GM04503 (cell line): ENCODE measurements at places on chromosomes 7 and 10.

DNA sequence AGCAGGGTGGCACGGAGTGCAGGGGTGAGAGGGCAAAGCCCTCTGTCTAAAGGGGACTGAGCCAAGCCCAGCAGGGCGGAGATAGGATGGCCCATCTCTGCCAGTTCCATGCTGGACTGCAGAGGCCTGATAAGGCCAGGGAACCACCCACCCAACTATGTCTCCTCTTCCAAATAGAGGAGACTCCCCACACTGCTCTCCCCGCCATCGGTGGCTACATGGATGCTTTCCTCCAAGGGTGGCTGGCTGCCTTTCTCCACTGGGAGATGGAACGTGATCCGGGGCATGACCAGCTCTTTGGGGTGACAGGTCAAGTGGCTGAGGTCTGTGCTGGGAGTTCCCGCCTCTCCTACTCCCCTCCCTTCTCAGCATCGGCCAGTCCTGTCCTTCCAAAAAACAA lies 58.1 kb upstream of the MXI1 start:
- no peak for DNase-seq

- peak; percentile 23 for DNase-seq
These were observed 134.3 kb downstream of the TAX1BP1 start for GRCh38 chr7:27873981-27874957.

DNA sequence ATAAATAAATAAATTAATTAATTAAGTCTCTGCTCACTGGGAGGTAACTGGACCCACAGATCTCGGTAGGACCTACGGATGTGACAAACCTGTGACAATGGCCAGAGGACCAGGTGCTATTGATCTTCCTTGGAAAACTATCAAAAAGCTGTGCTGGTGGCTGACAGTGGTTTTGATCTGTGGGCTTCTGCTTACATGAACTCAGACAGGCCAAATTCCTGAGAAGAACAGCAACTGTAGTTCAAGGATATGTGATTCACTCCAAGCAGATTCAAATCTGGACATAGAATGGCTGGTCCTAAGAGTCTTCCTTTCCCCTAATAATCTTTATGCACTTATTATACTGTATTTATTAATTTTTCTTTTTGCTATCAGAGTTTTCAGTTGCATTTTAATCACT lies 80.0 kb downstream of the ATXN7L1 start:
- no peak for DNase-seq

DNA sequence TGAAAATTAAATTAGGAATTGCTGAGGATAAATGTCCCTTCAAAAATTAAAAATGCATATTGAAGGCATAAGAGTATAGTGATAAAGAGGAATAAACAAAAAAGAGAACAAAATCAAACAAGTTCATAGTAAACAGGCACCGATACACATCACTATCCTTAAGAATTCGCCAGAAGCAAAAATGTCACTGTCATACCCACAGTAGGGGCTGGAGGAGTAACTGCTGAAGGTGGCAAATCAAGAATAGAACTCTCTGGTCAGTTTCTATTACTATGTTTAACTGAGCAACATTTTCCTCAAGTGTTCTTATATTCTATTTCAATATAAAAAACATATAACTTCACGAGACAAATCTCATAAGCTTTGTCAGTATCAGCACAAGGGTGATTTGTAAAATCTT lies 84.0 kb downstream of the VPS41 start:
- no peak for DNase-seq

- DNase-seq, result peak; percentile 88
These were observed 10.6 kb downstream of the VIM start for GRCh38 chr10:17238445-17239291.

GRCh38 chr7:140726281-140726680 lies 29.8 kb downstream of the NDUFB2 start:
- DNase-seq, result no peak

- peak; percentile 48 for DNase-seq
These were observed 78.7 kb downstream of the BEND7 start for GRCh38 chr10:13450069-13450468.

DNA sequence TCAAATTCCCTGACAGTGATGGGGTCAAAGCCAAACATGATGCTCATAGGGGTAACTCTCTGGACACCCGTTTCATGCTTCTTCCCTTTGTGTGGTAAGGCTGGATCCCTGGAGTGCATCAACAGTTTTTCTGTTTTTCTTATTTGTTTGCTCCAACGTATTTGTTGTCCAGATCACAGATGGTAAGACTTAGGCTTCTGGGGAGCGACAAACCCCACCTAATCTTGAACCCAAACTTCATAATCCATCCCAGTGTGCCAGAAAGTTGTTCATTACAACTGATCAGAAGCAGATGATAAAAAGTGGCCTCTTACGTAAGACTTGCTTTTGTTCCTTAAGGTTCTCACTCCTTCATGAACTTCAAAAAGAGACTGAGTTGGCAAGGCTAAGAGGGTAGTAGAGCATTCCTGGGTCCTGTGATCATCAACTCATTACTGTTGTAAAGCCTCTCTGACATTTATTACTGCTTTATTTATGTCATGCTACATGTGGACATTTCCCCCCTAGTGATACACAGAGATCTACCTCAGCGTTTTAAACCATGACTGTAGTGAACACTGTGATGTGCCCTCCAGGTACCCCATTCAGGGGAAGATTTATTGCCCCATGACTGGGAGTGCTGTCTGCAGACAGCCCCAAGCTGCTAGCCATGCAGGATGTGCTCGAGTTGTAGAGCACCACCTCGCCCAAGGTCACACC lies 125.6 kb downstream of the CCDC71L start:
- peak; percentile 77 for DNase-seq

DNA sequence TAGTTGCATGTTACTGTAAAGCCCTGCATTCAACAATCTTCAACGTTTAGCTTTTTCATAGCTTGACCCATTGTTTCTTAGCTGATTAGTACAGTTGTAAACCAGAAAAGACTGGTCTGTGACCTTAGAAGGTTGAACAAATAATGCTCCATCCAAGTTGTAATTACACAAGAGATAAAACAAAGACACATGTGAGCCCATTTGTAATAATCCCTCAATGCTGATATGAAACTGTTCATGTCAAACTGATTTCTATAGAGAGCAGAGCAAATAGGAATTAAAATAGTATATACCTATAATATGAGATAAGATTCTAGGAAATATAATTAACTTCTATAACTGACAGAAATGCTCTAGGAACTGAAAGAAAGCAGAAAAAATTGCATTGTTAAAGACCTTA lies 94.7 kb upstream of the SLC25A13 start:
- no peak for DNase-seq

DNA sequence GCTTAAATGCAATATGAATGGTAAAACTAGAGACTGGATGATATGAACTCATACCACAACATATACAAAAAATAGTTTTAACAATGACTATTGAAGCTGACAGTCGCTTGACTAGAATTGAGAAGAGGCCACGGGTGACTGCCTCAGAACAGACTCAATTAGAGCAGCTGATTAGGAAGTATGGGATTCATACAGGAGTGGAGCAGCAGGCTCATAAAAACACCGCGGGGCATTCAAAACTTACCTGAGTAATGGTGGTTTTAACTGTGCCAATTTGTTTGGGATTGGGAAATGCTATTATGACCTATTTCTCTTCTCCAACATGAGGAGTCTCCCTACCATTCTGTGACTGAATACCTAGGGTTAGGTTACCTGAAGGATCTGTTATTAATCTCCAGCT lies 2.1 kb downstream of the CADPS2 start:
- DNase-seq, result no peak

GRCh38 chr7:51123322-51124019 lies 193.1 kb downstream of the COBL start:
- peak; percentile 87 for DNase-seq

- no peak for DNase-seq
These were observed 26.0 kb upstream of the ZNF735 start for GRCh38 chr7:64180989-64181388.

DNA sequence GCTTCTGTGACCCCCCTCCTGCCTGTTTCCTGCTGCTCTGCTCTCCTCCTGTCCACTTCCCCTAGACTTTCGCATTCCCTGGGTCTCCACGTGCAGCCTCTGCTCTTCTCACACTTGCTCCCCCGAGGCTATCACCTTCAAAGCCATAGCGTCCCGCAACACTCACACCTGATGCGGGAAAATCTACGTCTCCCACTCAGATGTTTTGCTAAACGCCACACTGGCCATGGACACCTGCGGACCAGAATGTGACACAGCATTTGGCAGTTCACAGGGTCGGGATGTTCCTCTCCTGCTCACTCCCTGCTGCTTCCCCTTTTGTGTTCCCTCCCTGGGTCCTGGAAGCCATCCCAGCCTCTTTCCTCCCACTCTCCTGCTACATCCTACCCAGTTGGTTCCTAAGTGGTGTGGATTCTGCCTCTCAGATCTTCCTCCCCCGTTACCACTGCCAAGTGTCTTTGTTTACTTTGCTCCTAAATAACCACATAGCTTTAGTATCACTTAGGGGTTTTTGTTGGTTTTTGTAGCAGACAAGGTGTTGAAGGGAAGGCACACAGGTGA lies 33.7 kb upstream of the RBM33 start:
- no peak for DNase-seq

DNA sequence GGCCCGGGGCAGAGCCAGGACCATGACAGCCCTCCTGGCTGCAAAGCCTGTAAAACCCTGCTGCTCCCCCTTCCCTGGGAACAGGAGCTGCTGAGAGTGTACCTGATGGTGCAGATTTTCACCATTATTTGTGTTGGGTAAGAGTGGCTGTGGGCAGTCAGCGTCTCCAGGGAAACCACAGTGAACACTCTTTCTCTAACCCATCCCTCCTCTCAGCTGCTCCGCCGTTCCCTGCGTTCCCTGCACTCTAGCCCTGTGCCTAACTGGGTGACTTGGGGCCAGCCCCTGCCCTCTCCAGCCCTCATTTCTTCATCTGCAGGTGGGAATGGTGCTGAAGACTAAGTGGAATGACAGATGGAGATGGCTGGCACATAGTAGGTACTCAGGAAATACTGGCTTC lies 75.9 kb upstream of the PCBD1 start:
- DNase-seq, result no peak

DNA sequence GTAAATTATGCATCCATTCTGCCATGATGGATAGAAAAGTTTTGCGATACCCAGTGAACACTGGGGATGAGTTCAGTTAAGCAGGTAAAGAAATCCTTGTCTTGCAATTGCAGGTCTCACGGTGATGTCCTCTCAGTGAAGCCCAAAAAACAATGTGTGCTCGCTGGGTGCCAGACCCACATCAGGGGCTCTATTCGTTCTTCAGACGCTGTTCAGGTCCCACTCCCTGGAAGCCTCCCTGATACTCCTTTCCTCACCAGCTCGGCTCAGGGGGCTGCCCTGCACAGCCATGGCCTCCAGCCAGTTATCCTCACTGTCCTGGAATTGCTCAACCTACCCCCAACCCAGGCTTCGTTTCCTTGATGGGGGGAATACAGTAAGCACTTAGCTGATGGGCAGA lies 323.5 kb downstream of the ADARB2 start:
- no peak for DNase-seq

GRCh38 chr7:42338231-42338915 lies 101.4 kb upstream of the GLI3 start:
- peak; percentile 92 for DNase-seq

- no peak for DNase-seq
These were observed 401 bp downstream of the LRRC27 start for GRCh38 chr10:132332433-132332754.

DNA sequence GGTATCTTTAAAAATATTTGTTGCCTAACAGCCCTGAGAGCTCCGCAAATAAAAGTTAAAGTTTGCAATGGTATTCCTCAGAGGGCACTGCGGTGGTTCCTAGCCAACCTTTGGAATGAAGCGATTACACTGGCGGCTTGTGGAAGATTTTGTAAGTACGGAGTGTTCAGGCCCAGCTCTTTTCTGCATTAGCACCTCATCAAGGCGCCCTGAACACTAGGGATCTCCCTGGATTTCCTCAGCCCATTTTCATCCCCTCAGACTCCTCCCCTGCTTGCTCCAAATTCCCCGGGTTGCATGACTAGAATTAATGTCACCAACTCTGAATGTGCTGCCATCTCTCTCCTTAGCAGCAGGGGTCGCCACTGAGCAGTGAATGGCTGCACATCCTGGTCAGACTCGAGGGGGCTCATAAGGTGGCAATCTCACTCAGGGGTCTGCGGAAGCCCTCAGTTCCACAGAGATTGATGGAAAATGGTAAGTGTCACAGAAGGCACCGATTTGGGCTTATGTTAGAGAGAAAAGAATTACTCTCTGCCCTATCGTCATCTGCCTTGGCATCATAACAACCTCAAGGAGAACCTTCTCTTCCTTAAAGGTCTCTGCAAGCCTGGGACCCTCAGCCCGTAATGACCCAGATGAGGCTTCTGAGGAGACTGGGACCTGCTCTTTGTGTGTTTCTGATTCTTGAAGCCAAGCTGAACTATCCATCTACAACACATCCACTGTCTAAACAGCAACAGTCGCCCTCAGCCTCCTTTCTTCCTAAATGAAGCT lies 262.8 kb upstream of the AOAH start:
- DNase-seq, result no peak

DNA sequence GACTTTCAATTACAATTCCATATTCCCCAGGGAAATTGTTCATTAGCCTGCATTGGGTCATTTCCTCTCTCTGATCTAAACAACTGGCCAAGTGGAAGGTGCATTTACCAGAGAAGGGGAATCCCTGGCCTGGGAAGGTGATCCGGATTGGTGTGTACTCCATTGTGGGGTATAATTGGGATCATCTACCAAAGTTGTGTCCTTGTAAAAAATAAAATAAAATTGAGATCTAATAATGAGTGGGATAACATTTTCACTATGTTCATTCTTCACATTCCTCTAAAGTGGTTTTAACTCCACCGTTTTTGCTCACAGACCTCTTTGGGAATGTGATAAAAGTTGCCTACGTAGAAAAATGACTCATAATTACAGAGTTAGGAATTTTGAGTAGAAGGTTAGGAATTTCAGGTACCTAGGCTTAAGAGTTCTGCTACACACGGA lies 22.8 kb downstream of the ARL5B start:
- no peak for DNase-seq
